ENCODE measurements at places on chromosomes 6 and 20. TPM values are rescaled to one million over a fixed set of nuclear protein-coding genes. Genes with fewer than 3 reads are reported as not detected.

GRCh38 chr6:156279261-156279969, 497.8 kb upstream of the ARID1B start:
- DNase-seq = no peak

PSORS1C1 gene
- total RNA-seq = 3.5 TPM

NHLRC1 gene
- total RNA-seq = 4.8 TPM

DNA sequence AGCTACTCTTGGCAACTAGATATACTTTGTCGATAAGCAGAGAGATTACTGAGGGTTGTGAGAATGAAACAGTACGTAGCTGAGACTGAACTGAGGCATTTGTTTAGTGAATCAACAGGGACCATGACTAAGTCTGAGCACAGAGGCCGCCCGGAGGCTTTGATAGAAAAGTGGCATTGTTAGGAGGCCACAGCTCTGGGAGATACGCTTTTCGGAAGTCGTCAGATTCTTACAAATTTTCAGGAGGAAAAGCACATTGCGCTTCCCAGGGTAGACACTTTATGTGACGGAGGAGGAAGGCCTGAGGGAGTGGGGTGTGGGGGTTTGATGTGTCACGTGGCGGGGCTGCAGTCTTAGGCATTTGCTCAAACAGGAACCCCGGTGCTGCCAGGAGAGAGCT, 69.4 kb downstream of the PSMG4 start:
- no peak for DNase-seq

GRCh38 chr6:33075568-33076405, at the start of gene HLA-DPB1:
Gene HLA-DPB1, plus strand, starts transcription at chr6:33075990. Its CDS starts 52 bp downstream, at chr6:33076042.
- no peak for DNase-seq

DNA sequence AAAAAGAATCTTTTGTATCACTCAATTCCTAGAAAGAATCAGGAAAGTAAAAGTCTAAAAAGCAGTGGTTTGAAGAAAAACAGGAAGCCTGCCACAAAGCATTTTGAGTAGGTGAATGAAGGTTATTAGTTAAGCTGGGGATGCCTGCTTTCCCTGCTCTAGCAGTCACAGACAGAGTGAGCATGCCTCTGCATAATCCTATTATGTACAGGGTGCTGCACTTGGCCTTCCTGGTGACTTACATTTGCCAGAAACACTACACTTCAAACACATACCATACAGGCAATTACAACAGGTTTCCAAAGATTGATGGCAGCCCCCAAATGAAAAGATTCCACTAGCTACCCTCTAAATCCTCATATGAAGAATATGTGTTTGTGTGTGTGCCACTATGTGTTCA, 130.8 kb downstream of the TPBG start:
- no peak for DNase-seq

HLA-G gene
- not detected for total RNA-seq

GRCh38 chr6:38319256-38320212, 320.2 kb downstream of the BTBD9 start:
- no peak for DNase-seq

UBD gene
- total RNA-seq = 2.0 TPM

GMPR gene
- 266 TPM for total RNA-seq

ANGPT4 gene
- 0.27 TPM for total RNA-seq

- no peak for DNase-seq
These were observed 4.7 kb downstream of the SAPCD1 start for GRCh38 chr6:31767096-31767645.

PCIF1 gene
- total RNA-seq = 54.9 TPM

GRCh38 chr20:7908905-7909304, 31.4 kb downstream of the HAO1 start:
- DNase-seq = no peak

DNA sequence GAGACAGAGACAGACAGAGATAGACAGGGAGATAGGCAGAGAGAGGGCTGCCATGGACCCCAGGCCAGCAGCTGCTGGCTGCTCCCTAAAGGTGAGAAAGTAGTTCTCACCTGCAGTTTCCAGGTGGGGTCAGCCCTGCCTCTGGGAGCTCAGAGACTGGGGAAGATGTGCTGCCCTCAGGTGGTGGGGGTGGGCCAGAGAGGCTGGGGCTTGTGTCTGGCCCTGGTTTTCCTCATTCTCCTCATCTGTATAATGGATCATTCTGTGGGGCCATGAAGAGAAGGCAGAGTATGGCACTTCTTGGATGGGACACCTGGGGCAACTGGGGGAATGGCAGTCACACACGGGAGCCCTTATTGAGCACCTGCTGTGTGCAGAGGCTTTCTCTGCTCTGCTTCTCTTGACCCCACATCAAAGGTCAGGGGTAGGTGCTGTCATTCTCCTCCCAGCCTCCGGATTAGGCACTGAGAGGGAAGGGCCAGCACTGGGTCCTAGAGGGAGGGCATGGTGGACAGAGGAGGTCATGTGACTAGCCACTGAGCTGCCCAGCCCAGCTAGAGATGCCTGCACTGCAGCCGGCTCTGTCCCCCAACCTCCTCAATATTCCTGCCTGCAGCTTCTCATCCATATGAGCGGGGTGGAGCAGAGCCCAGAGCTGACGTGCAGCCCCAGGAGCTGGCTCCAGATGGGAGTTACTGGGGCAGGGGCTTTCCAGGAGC, 4.1 kb downstream of the ANGPT4 start:
- no peak for DNase-seq

KIF25 gene
- total RNA-seq = 0.82 TPM

- no peak for DNase-seq
These were observed 49.1 kb downstream of the MAP3K7 start for GRCh38 chr6:90537723-90538258.

DNA sequence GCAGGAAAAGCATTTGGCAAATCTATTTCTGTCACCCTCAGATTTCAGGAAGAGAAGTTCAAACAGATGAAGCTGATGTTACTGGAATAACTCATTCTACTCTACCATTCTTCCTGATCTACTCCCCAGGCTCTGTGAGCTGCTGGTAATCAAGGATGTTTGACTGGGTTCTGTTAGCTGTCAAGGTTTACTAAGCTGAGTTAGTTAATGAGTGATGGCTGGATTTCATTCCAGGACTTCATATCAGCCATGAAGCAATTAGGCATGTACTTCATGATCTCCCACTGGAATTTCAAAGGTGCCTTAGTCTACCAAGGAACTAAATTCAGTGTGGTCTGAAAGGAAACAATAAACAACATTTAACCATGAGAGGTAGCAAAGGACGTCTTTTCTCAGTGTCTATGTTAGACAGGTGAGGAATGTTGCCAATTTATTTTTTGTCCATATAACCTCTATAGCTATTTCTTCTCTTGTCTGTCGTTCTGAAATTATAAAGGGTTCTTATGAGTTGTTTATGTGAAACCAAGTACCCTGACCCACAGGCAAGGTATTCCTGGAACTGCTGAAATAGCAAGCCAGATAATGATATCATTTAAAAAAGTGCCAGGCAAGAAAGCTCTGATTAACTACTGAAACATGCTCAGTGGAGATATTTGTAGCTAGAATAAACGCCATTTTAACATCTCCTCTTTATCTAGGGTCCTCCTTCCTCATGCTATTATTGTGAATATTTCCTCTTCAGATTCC, 112.9 kb downstream of the BACH2 start:
- no peak for DNase-seq

DNA sequence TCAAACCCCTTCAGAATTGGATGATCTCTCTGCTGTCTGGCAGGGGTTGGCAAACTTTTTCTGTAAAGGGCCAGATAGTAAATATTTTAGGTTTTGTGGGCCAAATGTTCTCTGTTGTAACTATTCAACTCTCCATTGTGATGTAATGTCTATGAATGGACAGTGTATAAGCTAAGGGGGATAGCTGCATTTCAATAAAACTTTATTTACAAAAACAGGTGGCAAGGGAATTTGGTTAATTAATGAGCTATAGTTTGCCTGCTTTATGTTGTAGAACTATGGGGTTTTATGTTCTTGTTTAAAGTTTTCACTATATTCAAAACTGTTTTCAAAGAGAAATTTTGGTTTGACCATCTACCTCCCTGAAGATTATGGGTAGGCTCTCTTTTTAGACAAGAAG, 182.1 kb upstream of the CITED2 start:
- DNase-seq = no peak

DNA sequence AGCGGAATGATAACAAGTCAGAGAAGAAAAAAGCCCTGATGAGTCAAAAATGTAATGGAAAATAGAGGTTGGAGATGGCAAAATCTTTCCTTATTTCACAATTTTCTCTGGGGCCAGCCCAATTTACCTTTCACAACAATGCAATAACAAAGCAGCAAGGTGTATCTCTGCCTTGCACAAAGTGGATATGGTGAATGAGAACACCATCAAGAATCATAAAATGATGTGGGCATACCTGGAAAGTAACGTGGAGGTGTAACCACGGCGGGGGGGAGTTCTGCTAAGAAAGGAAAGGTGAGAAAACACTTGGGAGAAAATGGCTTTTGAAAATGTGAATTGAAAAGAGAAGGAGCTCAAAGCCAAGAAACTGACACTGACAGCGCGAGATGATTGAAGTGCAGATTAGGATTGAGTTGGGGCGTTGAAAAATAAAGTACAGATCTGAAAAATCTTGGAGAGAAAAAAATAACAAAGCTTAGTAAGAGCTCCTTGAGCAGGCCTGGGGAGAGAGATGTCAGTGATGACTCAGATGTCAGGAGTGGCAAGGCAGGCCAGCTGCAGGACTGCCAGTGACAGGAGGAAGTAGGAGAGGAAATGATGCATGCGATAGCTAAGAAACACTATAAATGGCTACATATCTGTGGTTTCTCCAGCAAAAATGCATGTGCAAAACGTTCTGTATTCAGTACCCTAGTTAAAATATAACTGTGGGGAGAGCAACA, 26.2 kb downstream of the ARHGAP18 start:
- peak; percentile 49 for DNase-seq

DNA sequence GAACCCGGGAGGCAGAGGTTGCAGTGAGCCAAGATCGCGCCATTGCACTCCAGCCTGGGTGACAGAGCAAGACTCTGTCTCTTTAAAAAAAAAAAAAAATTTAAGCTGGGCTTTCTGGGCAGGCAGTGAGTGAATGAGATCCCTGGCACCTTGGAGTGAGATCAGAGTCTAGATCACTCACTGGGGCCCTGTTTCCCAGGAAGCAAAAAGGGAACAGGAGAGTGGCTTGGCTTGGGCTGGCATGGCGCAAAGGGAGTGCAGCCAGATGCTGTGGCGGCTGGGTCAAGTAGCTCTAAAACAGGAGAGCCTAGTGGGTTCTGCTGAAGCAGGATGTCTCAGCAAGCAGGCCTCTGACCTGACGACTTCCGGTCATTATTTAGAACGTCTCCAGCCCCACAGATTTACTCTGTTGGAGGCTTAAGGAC, 10.4 kb downstream of the PLCG1 start:
- DNase-seq = no peak

DNA sequence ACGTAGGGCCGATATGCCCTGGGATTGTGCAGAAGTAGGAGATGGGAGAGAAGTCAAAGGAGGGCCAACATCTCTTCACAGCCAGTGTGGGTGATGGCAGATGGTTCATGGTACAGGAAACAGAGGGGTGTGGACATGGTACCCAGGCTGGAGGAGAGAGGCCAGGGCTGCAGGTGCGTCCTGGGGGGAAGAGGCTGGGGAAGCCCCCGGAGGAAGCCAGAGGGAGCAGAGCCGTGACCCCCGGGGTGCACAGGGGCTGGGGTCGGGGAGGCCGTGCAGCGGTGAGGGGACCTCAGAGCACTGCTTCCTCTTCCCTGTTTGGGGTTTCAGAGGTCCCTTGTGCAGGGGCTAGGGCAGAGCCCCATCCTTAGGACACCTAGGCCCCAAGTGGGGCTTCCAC, 11.2 kb upstream of the ZBTB46 start:
- DNase-seq = no peak

PRSS35 gene
- not detected for total RNA-seq

CTCFL gene
- not detected for total RNA-seq

- no peak for DNase-seq
These were observed 83.8 kb downstream of the GCLC start for GRCh38 chr6:53461041-53461656.

Data from prostate gland (tissue), 2 donors.